Motor neuron (in vitro differentiated cells): ENCODE measurements at places on chromosomes 5 and 9.

DNA sequence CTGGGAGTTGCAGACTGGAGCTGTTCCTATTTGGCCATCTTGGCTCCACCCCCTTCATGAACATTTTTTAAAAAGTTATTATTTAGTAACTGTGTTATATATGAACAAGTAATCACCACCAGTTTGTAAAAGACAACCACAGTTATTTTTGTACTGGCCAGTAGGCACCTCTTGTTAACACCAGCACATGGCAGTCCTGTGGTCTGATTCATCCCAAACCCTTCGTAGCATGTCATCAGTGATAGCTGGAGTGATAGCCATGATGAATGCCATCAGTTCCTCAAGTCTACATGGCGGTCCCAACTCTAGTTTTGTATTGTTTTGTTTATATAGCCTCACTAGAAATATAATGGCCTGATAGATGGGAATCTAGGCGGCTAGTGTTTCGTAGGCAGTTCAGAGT lies 74.2 kb downstream of the CDC42SE2 start:
- no peak for ATAC-seq

DNA sequence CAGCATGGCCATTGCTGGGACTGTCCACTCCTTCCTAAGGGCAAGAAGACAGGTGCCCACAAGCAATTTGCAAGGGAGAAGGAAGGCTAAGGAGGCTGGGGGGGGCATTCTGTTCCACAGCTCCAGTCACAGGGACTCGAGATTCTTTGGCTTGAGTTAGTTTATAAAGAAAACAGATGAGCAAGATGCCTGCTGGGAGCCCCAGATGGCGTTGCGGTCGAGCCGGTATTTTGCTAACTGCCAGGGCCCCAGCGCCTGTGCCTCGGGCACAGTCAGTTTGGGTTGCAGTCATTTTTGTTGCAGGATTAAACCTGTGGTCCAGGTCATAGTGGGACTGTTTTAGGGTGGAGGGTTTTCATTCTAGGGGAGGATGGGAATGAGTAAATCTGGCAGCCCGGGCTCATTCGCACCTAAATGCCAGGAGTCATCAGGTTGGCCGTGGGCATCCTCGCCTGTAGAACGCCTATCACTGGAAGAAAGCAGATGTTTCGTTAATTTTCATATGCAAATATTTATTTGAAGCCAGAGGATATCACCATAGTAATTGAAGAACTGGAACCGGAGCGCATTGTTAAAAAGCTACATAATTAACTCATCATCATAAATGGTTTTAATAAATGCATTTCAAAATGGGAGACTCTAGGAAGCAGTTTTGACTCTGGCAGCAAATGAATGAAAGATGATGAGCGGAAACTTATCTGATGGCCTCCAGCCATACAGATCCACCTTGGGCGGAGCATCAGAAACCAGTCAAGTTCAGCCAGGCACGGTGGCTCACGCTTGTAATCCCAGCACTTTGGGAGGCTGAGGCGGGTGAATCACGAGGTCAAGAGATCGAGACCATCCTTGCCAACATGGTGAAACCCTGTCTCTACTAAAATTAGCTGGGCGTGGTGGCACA lies 87.1 kb upstream of the FCN2 start:
- peak; percentile 71 for ATAC-seq

DNA sequence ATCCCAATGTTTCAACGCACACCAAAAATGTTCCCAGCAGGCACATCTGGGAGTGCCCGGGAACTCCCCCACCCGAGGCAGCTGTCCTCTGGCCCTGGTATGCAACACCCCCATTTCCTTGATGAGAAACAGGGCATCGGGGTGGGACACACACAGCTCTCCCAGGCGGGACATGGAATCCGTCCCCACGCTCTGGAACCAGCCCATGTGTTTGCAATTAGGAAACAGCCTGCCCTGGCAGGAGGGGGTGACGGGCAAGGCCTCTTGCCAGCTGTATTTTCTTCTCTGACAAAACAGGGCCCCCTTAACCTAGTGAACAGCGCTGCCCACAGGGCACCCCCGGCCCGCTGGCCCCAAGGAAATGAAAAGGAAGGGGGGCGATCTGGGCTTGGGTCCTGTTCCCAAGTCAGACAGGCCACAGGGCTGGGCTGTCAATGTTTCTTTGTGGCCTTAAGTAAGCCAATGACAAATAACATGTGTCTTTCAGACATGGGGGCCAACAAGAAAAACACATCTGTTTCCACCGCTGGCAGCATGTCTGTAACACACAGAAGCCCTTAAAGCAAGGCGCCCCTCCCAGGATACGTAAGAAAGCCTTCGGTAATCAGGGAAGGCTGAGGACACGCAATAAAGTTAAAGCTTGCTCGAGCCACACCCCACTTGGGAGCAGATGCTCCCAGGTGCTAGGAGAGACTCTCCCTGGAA lies 125.3 kb downstream of the ROR2 start:
- peak; percentile 91 for ATAC-seq

GRCh38 chr9:93013856-93014582 lies 44.5 kb upstream of the SUSD3 start:
- no peak for ATAC-seq

DNA sequence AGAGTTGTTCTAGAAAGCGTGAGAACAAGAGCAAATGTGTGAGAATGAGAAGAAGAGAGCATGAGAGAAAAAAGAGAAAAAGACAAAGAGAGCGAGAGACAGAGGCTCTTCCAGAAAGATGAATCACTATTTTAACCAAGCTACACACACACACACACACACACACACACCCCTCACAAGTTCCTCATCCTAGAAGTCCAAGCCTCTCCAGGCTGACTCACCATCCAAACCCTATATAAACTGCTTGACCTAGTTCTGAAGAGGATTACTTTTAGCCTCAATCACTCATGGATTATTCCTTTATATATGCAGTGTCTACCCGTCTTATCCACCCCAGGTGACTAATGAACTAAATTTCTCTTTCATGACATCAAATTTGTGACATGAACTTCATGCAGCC lies 37.6 kb downstream of the C9orf57 start:
- ATAC-seq = peak; percentile 30

- no peak for ATAC-seq
These were observed 23.4 kb upstream of the GABRP start for GRCh38 chr5:170760113-170760512.

GRCh38 chr5:107658528-107658927 lies 12.2 kb downstream of the EFNA5 start:
- ATAC-seq = no peak

DNA sequence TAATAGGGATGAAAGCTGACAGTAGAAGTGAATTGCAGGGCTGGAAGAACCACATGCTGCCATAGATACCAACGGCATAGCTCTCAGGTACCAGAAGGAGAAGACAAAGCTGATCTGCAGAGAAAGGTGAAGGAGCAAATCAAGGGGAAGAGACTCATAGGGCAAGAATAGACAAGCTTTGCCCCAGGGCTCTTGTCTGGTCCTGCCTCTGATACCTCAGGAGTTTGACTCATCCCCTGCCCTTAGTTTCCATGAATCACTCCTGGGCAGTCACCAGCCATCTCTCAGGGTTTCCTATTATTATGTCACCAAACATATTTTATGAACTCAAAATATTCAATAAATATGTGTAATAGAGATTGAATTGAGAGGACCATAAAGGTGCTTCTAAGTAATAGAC lies 800.9 kb downstream of the DNAH5 start:
- ATAC-seq = peak; percentile 69

GRCh38 chr5:173311818-173312585 lies 16.2 kb downstream of the STC2 start:
- ATAC-seq = no peak

GRCh38 chr5:1551426-1552301 lies 27.9 kb upstream of the LPCAT1 start:
- ATAC-seq = no peak

GRCh38 chr9:72772661-72773060 lies 180.2 kb downstream of the ALDH1A1 start:
- no peak for ATAC-seq

DNA sequence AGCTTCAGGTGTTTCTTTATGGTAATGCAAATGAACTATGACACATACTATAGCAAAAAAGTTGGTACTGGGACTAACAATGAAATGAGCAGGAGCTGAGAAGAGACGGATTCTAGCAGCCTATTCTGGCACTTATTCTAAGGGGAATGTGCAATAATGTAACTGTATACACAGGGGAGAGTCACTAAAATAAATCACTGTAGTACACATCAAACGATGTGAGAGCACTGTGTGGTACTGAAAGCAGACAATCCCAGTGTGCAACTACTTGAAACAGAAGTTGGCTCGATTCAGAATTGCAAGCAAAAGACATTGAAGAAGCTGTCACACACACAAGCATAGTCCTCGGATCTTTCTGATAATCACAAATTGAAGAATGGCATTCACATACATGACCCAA lies 1713.0 kb upstream of the CDH9 start:
- peak; percentile 67 for ATAC-seq

DNA sequence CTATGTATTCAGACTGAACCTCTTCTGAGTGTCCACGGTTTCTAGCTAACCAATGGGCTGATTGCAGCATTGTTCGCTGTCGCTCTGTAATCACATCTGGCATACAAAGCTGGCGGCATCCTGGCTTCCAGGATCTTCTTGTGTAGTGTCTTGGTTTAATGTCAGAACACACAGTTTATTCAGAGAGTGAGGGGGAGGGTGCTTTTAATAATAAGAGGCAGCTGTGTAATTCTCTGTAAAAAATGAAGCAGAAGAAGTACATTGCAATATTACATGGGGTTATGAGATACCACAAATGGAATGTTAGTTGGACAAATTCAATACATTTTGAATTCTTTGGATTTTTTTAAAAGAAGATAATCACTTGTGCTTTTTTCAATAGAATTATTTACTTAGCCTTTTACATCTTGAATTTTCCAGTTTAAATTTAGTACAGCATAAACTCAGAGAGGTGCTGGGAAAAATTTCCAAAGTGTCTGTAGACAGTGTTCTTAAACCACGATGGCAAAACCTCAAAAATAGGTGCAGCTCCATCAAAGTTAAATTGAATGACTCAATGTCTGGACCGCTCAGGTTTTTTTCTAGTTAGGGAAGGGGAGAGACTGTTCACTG lies 206.0 kb downstream of the PCSK1 start:
- no peak for ATAC-seq

DNA sequence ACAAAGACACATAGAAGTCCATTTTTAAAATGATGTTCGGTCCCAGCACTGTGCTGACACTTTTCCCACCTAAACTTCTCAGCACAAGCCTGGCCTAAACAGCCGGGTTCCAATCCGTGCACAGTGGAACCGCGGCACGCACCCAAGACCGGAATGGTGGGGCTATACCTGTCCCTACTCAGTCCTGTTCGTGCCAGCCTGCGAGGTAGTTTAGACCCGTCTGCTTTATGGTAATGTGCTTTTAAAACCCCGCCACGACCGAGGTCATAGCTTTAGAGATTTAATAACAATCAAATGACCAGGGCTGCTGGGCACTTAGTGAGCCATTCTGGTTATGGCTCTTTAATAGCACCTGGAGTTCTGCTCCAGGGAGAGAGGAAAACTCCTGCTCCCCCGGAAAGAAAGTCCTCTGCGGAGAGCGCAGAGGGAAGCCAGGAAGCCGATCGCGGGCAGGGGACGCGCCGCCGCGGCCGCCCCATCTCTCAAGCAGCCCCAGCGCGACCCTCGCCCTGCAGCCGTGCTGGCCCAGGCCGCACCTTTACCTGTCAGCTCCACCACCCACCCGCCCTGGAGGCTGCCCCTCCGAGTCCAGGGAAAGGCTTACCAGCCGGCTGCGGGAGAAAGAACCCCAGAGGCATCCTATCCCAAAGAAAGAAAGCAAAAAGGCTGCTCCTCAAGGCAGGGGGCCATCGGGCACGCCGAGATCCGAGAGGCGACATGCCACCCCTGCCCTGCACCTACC lies 511 bp downstream of the ARL15 start:
- peak; percentile 19 for ATAC-seq

- ATAC-seq = no peak
These were observed 35.9 kb downstream of the COL23A1 start for GRCh38 chr5:178554311-178554710.

DNA sequence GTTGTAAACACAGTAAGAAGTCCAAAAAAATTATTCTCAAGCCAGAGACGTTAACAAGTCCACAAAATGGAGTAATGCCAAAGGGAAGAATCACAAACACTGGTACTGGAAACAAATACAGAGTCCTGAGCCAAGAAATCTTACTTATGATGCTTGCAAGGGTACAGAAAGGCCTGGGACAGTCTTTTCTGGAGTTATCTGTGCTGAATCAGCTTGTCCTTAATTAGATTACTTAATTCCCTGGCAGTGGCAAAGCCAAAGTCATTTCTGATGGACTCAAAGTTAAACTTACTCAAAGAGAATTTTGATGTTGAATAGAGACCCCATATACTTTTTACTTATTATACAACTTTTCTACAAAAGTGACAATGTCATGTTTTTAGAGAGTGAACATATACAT lies 610.5 kb upstream of the ITGA1 start:
- ATAC-seq = no peak

DNA sequence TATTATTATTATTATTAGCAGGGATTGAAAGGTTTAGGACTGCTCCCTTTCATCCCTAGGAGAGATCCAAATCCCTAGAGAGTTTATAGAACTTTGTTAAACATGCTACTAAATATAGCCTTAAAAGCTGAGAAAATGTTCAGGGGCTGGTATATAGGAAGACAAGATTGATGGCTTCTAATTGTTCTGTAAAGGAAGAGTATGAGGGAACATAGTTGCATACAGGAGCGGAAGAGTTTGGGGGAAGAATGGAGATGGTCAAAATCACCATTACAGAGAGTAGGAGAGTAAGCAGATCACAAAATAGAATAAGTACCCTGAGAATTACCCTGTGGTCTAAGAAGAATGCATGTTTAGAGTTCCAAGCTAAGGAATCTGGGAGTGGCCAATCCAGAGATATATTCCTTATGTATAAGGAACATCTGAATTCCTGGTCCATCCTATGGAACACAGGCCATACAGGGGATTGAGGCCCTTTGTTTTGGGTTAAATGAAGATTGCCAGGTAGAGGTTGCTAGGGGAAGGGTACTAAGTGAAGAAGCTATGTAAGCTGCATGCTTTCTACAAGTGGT lies 158.0 kb upstream of the APC start:
- no peak for ATAC-seq

DNA sequence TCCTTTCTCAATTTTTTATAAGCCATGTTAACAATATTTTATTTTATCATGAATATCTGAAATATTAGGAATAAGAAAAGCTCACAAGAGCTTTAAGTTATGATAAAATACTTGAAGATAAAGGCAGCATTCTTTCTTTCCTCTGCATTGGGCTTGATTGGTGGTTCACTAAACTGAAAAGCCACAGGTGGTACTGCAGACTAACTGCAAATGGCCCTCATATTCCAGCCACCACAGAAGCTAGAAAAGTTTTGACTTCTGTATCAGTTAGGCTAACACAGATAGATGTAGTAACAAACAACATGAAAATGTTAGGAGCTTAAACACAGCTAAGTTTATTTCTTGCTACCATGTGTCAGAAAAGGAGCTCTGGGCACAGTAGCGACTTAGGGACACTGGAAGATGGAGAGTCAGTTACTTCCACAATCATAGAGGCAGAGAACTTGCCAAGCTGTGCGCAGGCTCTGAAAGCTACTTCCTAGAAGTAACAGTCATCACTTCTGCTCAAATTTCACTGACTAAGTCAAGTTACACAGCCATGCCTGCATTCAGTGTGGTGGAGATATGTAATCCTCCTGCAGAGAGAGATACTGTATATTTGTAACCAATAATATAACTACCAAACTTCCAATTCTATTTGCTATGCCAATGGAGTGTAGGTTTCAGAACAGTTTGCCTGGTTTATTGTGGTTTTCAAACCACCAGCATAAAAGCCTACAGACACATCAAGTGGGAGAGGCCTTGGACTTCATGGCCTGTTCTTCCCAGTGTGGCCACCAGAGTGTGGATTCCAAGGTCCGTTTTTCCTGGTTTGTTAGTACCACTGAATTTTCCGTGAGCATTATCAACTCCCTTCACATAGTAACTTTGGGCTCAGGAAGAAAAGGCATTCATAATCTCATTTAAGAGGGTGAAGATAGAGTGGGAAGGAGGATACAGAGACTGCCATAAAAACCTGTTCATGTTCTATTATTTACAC lies 268.3 kb downstream of the PJA2 start:
- ATAC-seq = no peak
